Calu3 (cell line): ENCODE measurements at places on chromosomes 1 and 21. TPM values are rescaled to one million over a fixed set of nuclear protein-coding genes. Genes with fewer than 3 reads are reported as not detected.

- H3K27ac ChIP-seq = no peak overlapping the region
- no peak for DNase-seq
- H3K4me1 ChIP-seq = no peaks in the 10 kb centered on the region
- H3K27me3 ChIP-seq = no peaks in the 10 kb centered on the region
These were observed 27.8 kb downstream of the H6PD start for GRCh38 chr1:9262096-9262986.

DNA sequence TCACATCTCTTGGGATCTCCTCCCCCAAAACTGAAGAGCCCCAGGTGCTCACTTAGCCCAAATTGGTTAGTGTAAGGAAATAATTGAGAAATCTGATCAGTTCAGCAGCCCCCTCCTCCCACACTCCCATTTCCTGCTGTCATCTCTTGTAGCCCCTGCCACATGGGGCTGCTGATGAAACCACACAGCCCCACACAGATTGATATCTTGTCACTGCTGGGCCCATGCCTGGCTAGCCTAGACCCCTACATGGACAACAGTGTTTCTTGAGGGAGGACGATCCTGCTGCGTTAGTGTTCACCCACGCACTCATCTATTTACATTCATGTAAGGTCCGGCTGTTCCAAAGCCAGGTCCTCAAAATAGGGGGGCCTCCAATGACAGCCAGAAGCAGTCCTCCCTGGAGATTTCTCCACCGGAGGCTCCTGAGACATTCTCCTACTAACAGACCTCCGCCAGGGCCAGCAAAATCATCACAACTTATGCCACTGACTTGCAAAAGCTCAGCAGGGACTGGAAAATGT, 23.9 kb upstream of the RXRG start:
- DNase-seq = no peak
- no peak overlapping the region for H3K4me3 ChIP-seq
- no peaks in the 10 kb centered on the region for H3K4me1 ChIP-seq

- no peak overlapping the region for H3K4me3 ChIP-seq
- H3K36me3 ChIP-seq = no peaks in the 10 kb centered on the region
- no peak for DNase-seq
- no peaks in the 10 kb centered on the region for H3K27me3 ChIP-seq
- H3K27ac ChIP-seq = no peak overlapping the region
These were observed 367.7 kb downstream of the PRDM2 start for GRCh38 chr1:14067711-14068110.

GRCh38 chr1:236451796-236452373, 57.8 kb downstream of the EDARADD start:
- DNase-seq = peak; percentile 27
- H3K36me3 ChIP-seq = no peaks in the 10 kb centered on the region
- no peaks in the 10 kb centered on the region for H3K27me3 ChIP-seq
- no peak overlapping the region for H3K27ac ChIP-seq

DNA sequence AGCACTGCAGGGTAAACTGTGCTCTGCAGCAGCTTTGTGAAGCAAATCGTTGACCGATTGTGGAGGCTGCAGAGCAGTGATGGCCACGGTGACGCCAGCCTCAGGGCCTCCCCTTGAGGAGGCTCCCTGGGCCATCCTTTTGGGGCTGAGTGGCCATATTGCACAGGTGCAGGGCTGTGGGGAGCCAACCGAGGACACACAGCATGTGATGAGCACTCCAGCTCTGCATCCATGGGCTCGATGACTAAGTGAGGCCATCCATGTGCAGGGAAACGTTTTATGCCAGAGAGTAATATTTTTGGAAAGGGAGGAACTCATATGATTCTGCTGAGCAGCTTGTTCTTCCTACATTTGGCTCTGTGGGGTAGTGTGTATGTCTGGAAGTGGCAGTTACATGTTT, 24.6 kb downstream of the KCNK1 start:
- H3K27ac ChIP-seq = no peak overlapping the region
- H3K4me1 ChIP-seq = peaks cover 18% of the 10 kb centered on the region
- DNase-seq = no peak
- no peak overlapping the region for H3K4me3 ChIP-seq

DNA sequence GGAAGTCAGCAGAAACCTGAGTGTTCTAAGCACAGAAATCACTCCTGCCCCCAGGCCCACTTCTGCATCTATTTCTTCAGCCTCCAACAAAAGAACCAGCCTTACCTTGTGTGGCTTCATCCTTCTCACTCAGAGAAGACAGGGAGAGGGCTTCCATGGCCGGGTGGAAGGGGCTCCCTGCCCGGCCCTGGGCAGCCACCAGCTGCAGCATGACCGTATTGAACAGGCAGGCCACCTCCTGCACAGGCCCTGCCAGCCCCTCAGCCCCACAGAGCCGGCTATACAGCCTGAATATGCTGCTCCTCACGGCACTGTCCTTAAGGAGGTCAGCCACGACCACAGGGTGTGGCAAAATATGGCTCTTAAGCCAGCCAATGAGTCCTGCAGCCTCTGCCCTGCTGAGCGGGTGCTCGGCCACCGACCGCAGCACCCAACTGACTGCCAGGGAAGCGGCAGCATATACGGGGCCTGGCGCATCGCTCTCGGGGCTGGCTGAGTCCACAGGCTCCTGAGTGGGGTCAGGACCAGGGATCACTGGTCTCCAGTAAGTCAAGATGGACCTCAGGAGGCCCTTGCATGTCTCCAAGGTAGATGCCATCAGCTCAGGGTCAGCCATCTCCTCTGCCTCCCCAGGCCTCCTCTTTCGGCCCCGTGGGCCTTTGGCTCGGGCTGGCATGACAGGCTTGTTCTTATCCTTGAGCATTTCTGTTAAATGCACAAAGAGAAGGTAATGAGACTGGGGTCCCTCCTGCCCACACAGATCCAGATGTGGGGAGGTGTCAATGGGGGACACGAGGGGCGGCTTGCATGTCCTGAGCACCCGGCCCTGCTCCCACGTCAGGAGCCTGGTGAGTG, 17.9 kb downstream of the MRAP start:
- H3K27ac ChIP-seq = no peak overlapping the region
- H3K27me3 ChIP-seq = no peaks in the 10 kb centered on the region
- peaks cover 14% of the 10 kb centered on the region for H3K36me3 ChIP-seq
- DNase-seq = no peak
- H3K4me1 ChIP-seq = no peaks in the 10 kb centered on the region

DNA sequence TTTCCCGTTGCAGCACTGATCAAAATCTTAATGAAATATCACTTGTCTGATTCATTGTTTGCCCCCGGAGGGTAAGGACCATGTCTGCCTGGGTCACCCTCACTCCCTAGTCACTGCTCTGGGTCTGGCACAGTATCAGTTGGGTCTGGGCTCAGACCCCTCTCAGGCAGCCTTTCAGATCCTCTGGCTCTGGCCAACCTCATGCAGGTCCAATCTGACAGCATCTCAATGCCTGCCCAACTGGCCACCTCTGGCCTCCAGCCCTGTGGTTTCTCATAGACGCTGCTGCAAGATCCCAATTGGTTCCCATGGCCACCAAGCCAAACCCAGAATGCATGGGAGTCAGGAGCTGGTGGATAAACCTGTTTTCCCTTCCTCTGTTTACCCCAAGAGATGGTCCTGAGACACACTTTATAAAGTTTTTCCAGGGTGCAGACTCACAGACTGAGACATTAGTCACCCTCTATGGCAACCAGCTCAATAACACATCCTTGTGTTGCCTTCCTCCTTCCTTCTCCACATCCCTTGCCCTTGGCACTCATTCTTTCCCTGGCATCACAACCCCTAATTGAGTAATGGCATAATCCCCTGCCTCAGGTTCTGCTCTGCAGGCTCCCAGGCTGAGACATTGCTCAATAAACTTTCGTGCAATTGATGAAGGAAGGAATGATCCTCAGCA, 199.2 kb downstream of the GRIK3 start:
- H3K27me3 ChIP-seq = peaks cover 86% of the 10 kb centered on the region
- H3K27ac ChIP-seq = no peak overlapping the region
- H3K4me3 ChIP-seq = no peak overlapping the region
- no peak for DNase-seq

GRCh38 chr21:16194095-16194787, 464.5 kb downstream of the USP25 start:
- H3K27ac ChIP-seq = no peak overlapping the region
- DNase-seq = peak; percentile 21

GRCh38 chr1:13951793-13952751, 252.1 kb downstream of the PRDM2 start:
- H3K36me3 ChIP-seq = no peaks in the 10 kb centered on the region
- no peaks in the 10 kb centered on the region for H3K27me3 ChIP-seq
- no peak overlapping the region for H3K4me3 ChIP-seq

GRCh38 chr1:245153552-245154428, 995 bp upstream of the KIF26B start:
- H3K27ac ChIP-seq = no peak overlapping the region
- H3K36me3 ChIP-seq = peaks cover 40% of the 10 kb centered on the region
- DNase-seq = peak; percentile 23
- peak overlapping the region; percentile 73 for H3K4me3 ChIP-seq
- peaks cover 78% of the 10 kb centered on the region for H3K27me3 ChIP-seq
- H3K4me1 ChIP-seq = no peaks in the 10 kb centered on the region

Gene HMGCS2
- total RNA-seq = not detected in 2 replicates

Gene RGS13
- not detected in 2 replicates for total RNA-seq

Gene ACTA1
- total RNA-seq = 0.37 and 0.45 TPM in 2 replicates

Gene SPRR1B
- total RNA-seq = 3.1 TPM in 1 of 2 replicates, not detected in the other

Gene C1QTNF12
- 2.0 and 4.2 TPM in 2 replicates for total RNA-seq
